SJSA1 (cell line): ENCODE measurements at places on chromosomes 16 and 17. TPM values are rescaled to one million over a fixed set of nuclear protein-coding genes. Genes with fewer than 3 reads are reported as not detected.
A peak's percentile ranks its signal among the peaks of the same experiment; 100 is the strongest.

Gene FOXN1
- not detected in 2 replicates for total RNA-seq

Gene RPGRIP1L
- 14.3 and 14.6 TPM in 2 replicates for total RNA-seq

Gene PDIA2
- not detected in 2 replicates for total RNA-seq

Gene PNPO
- total RNA-seq: 34.3 and 94.6 TPM in 2 replicates

Gene FAM20A
- not detected in 2 replicates for total RNA-seq

Gene PITPNC1
- total RNA-seq: 5.8 and 9.1 TPM in 2 replicates

DNA sequence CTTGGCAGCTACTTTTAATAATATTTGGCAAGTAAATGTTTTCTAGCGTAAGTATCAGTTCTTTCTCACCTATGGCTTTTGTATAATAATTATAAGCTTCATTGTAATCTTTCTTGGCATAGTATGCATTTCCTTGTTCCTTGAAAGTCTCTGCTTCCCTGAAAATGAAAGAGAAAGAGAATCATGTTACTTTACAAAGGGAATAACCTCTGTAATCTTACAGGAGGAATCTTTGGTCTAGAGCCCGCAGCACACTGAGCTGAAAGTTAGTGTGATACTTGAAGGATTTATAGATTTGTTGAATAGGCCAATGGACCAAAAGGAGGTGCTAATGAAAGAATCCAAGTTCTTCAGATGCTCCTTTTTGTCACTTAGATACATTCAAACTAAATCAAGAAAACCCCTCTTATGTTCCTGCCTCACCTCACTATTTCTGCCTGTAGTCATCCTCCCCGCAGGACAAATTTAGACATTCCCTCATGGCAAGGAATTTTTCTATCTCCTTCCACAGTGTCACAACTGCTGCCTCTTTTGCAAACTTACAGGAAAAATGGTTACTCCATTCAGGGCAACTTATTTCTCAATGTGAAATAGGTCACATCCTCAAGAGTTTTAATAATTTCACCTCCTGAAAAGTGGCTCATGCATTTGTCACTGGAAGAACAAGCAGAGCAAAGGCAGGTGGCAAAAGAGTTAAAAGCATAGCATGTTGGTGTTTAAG, 16.7 kb downstream of the DNAJC7 start:
- DNase-seq: no peak

GRCh38 chr16:29975811-29976511, 2.3 kb downstream of the TAOK2 start:
- no peak for DNase-seq

- DNase-seq: no peak
Observed at GRCh38 chr16:69465881-69466280, 41.5 kb downstream of the CYB5B start.

GRCh38 chr16:67562526-67562917, at the start of gene CTCF:
Gene CTCF, plus strand, starts transcription at chr16:67562526. Its CDS starts 48,307 bp downstream, at chr16:67610833.
- no peak for DNase-seq

GRCh38 chr17:45311401-45311759, 5.4 kb downstream of the MAP3K14 start:
- DNase-seq: no peak

- peak; percentile 35 for DNase-seq
Observed at GRCh38 chr16:24853830-24854229, 8.1 kb downstream of the SLC5A11 start.

DNA sequence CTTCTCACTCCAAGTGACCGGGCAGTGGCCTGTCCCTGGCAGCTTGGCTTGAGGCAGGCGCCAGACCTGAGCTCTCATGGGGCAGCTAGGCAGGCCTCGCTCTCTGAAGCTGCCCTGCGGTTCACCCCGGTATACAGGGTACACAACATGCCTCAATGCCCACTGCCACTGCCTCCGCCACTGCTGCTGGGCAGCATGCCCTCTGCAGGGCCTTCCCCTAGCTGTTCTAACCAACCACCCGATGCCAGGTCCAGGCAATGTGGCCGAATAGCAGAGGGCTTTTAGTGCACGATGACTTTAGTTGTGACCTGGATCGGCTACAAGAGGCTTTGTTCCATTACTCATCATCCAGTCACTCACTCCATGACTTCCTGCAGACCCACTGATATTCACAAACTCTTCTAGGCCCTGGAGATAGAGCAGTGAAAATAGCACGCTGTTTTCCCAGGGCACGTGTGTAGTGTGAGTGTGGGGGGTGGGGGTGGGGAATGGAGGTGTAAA, 19.7 kb downstream of the CDC42EP4 start:
- DNase-seq: peak; percentile 87

GRCh38 chr16:12089492-12090150, 113.1 kb downstream of the SNX29 start:
- DNase-seq: no peak

DNA sequence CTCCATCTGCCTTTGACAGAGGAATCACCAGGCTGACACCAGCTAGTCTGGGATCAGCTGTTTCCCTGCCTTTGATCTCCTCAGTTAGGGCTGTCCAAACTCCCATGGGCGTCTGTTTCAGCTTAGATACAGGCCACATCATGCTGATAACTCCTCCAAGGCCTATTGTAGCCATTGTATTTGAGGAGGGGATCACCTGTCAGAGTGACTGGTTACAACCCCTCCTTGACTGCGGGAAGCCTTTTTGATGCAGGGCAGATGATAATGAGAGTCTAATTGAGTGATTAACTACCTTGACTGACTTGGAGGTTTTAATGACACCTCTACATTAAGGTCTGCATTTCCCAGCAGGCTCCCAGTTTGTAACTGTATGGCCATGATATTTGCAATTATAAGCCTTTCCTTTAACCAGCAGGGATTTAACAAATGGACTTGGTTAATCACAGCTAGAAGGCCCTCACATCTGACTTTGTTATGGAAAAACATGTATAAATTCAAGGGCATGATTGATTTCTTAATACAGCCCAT, 863.5 kb downstream of the KCNJ2 start:
- DNase-seq: no peak

GRCh38 chr17:19002805-19003542, 1.6 kb downstream of the FAM83G start:
- DNase-seq: no peak

- DNase-seq: no peak
Observed at GRCh38 chr17:9056566-9056965, 35.3 kb downstream of the NTN1 start.

GRCh38 chr17:45248132-45248957, 13.5 kb downstream of the SPATA32 start:
- DNase-seq: no peak

DNA sequence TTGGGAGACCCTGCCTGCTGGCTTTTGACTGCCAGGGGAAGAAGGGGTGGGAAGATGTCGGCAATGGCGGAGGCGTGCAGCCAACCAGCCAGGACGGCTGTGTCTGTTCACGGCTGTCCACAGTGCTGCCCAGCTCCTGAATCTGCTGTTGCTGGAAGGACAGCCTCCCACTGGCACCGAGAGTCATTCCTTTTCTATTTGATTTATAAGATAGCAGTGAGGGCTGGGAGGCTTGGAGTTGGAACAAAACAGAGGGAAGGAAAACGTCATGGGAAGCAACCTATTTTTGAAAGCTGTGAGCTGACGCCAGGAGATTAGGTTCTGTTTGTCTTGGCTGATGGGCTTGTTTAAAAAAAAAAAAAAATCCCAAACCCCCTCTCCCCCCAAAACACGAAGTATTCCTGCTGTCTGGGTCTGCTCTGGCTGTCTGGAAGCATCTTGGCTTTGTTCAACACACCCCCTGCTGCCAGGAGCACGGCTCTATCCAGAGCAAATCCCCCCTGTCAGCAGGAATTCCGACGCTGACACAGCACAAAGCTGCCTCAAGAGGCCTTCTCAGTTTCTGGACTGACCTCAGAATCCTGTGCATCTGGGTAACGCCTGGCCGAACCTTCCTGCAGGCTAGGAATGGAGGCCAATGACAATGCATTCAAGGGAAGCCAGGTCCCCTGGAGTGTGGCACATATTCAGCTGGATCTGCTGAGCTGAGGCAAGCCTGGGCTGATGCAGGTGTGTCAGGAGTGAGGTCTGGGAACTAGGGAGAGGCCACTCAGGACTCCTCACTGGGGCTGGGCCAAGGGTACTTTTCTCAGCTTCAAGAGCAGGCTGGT, 41.0 kb upstream of the SREBF1 start:
- no peak for DNase-seq

GRCh38 chr17:49890077-49890821, 42.4 kb upstream of the TAC4 start:
- no peak for DNase-seq

- DNase-seq: no peak
Observed at GRCh38 chr17:29138971-29139691, 41.1 kb downstream of the MYO18A start.

DNA sequence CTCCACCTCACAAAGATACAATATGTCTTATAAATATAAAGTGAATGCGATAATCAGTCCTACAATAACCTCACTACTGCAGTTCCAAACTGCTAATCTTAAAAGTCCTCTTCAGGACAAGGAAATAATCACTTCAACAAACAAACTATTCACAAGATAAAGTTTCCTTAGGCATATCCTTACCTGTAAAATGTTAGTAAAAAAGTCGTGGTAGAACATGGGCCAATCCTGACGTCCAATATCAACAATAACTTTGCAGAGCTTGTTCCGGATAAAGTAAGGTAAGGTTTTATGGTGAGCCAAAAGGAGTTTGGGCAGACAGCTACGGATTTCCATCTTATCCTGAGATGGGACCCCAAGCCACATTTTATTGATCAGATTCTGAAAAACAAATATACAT, 36.0 kb downstream of the XPO6 start:
- no peak for DNase-seq

DNA sequence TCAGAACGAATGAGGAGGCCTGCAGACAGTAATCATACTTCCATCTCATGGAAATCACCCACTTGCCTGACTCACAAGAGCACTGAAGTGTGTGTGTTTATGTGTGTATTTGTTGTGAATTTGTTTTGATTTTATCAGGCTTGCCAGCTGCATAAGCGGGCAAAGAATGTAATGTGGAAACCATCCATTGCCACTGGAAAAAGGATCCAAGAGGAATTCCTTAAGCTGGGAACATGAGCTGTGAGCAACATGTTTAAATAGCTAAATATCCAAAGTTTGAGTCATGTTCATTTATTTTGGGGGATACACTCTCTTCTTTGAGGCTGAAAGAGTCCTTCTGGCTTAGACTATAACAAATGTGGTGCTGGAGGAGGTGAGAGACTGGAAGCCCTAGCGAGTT, 198.4 kb upstream of the TBX2 start:
- DNase-seq: peak; percentile 80

DNA sequence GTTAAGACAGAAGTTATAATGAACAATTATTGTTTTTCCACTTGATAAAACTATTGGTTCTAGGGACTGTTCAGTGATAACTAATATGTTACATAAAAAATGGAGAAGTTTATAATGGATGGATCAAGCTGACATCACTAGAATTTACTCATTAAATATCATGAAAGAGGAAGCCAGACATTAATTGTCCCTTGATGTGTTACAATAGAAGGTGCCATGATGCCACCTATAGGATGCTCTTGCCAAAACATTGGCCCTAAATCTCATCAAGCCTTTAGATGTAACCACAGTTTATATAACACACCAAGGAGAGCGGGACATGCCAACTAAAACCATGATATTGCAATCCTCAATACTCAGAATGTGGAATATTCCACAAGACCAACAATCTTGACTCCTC, 147.9 kb upstream of the MON1B start:
- no peak for DNase-seq

GRCh38 chr17:57724026-57724728, 20.9 kb downstream of the CCDC182 start:
- DNase-seq: no peak

DNA sequence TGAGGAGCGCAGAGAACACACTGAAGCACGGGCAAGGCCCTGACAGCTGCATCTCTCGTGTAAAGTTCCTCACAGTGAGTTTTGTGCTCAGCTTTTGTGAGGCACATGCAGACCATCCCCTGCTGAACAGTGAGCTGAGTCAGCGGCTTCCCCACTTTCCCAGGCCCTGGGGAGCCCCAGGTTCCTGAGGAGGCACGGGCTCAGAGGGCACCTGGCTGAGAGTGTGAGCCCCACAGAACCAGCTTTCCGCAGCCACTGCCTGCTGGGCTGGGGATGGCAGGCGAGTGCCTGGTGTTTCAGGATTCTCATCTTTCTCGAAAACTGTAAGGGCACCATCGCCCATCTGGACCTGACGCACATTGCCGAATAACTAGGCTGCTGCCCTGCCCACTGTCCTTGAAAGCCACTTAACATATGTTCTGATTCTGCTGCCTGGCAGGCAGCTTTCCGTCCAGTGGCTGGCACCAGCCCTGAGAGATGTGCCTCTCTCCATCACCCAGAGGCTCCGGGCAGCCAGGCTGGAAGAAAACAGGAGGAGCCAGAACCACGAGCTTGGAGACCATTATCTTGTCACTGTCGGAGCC, 266.7 kb upstream of the FOXF1 start:
- DNase-seq: no peak
